ENCODE measurements at places on chromosomes 3 and 15.
A peak's percentile ranks its signal among the peaks of the same experiment; 100 is the strongest.

- no peak for DNase-seq
- H3K27me3 ChIP-seq = no peaks in the 10 kb centered on the region
Measured at GRCh38 chr3:50436114-50436674, 67.2 kb downstream of the CACNA2D2 start.

GRCh38 chr3:40358454-40358853 lies 28.5 kb upstream of the ENTPD3 start:
- no peak for DNase-seq
- no peak overlapping the region for H3K27ac ChIP-seq
- no peaks in the 10 kb centered on the region for H3K27me3 ChIP-seq
- H3K4me1 ChIP-seq = no peaks in the 10 kb centered on the region
- H3K36me3 ChIP-seq = no peaks in the 10 kb centered on the region

DNA sequence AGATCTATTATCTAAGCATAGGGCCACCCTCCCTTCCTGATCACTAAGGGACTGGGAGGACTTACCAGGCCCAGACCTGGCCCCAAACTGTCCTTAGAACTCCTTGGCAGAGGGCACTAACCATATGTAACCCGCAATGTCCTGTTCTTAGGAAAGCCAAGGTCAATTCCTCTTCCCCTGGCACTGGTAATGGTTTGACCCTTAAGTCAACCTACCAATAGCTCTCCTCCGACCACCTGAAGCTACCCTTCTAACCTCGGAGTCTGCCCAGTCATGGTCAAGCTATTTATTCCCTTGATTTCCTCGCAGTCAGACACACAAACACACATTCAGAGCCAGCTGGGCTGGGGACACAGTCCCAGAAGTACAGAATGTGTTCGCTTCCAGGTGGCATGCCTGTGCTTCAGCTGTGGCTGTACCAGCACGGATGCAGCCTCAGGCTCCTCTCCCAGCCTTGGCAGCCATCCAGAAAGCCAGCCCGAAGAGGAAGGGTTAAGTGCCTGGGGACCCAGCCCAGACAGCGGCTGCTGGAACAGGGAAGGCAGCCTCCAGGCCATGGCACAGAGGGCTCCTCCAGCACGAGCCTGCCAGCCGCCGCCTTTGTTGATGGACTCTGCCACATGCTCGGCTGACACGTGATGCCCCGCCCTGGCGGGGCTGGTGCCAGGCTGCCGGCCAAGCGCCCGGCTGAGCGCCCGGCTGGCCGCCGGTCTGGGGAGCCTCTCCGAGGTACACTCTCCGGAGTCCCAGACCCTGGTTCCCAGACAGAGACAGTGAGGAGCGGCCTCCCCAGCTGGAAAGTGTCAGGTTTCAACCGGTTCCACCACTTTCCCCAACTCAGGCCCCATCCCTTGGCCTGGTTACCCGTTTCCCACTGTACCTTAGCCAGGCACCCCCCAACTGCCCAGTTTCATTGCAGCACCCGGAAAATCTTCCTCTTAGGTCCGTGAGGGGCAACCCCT lies 5.5 kb downstream of the BMF start:
- no peaks in the 10 kb centered on the region for H3K27me3 ChIP-seq
- peaks cover 63% of the 10 kb centered on the region for H3K4me1 ChIP-seq
- H3K36me3 ChIP-seq = peaks cover 62% of the 10 kb centered on the region
- no peak overlapping the region for H3K4me3 ChIP-seq
- peak overlapping the region; percentile 19 for H3K27ac ChIP-seq

GRCh38 chr3:185280572-185281365 lies 26.9 kb upstream of the EHHADH start:
- no peaks in the 10 kb centered on the region for H3K36me3 ChIP-seq
- DNase-seq = no peak
- H3K27ac ChIP-seq = no peak overlapping the region
- H3K4me1 ChIP-seq = peaks cover 12% of the 10 kb centered on the region

GRCh38 chr3:121642601-121643314 lies 17.9 kb downstream of the HCLS1 start:
- no peak for DNase-seq
- H3K36me3 ChIP-seq = peaks cover 52% of the 10 kb centered on the region
- H3K4me3 ChIP-seq = no peak overlapping the region
- no peaks in the 10 kb centered on the region for H3K4me1 ChIP-seq
- no peak overlapping the region for H3K27ac ChIP-seq

GRCh38 chr3:28053759-28054158 lies 187.7 kb upstream of the CMC1 start:
- no peak for DNase-seq
- no peaks in the 10 kb centered on the region for H3K36me3 ChIP-seq
- H3K27me3 ChIP-seq = no peaks in the 10 kb centered on the region
- H3K4me1 ChIP-seq = no peaks in the 10 kb centered on the region

GRCh38 chr3:149844091-149844490 lies 31.1 kb downstream of the RNF13 start:
- H3K4me1 ChIP-seq = no peaks in the 10 kb centered on the region
- no peaks in the 10 kb centered on the region for H3K27me3 ChIP-seq
- H3K36me3 ChIP-seq = peaks cover 16% of the 10 kb centered on the region
- no peak for DNase-seq
- no peak overlapping the region for H3K27ac ChIP-seq
- H3K4me3 ChIP-seq = no peak overlapping the region

GRCh38 chr3:78565712-78566111 lies 1202.1 kb downstream of the ROBO1 start:
- no peaks in the 10 kb centered on the region for H3K4me1 ChIP-seq
- H3K36me3 ChIP-seq = no peaks in the 10 kb centered on the region
- no peak overlapping the region for H3K27ac ChIP-seq
- H3K4me3 ChIP-seq = no peak overlapping the region
- H3K27me3 ChIP-seq = no peaks in the 10 kb centered on the region

- H3K36me3 ChIP-seq = no peaks in the 10 kb centered on the region
- no peak for DNase-seq
- no peaks in the 10 kb centered on the region for H3K27me3 ChIP-seq
- no peak overlapping the region for H3K4me3 ChIP-seq
- H3K27ac ChIP-seq = no peak overlapping the region
Measured at GRCh38 chr15:70385052-70385451, 287.3 kb upstream of the TLE3 start.

- peak overlapping the region; percentile 47 for H3K4me3 ChIP-seq
- no peaks in the 10 kb centered on the region for H3K27me3 ChIP-seq
- peaks cover 12% of the 10 kb centered on the region for H3K36me3 ChIP-seq
- no peak overlapping the region for H3K27ac ChIP-seq
- DNase-seq = no peak
Measured at GRCh38 chr3:197028728-197029510, 698 bp downstream of the MELTF start.

- no peak for DNase-seq
- no peak overlapping the region for H3K27ac ChIP-seq
- no peaks in the 10 kb centered on the region for H3K27me3 ChIP-seq
- H3K4me1 ChIP-seq = no peaks in the 10 kb centered on the region
Measured at GRCh38 chr3:47370887-47371697, 9.7 kb upstream of the PTPN23 start.

DNA sequence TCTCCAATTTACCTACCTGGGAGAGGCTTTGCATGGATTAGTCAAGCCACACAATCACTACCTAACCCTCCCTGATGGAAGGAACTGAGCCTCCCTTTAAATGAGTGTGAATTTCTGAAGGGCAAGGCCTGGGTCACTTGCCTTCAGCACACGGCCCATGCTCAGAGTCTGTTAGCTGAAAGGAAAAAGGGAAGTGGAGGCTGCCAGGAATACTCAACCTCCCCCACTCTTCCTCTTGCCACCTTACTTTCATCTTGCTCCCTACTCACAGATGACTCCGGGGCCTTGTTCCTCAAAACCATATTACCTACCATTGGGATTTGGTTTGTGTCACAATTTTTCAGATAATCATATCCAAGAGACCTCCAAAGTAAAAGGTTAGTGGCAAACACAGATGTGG lies 220.0 kb downstream of the ABHD5 start:
- H3K36me3 ChIP-seq = no peaks in the 10 kb centered on the region
- H3K4me1 ChIP-seq = no peaks in the 10 kb centered on the region
- no peaks in the 10 kb centered on the region for H3K27me3 ChIP-seq
- H3K4me3 ChIP-seq = no peak overlapping the region
- H3K27ac ChIP-seq = no peak overlapping the region
- no peak for DNase-seq

DNA sequence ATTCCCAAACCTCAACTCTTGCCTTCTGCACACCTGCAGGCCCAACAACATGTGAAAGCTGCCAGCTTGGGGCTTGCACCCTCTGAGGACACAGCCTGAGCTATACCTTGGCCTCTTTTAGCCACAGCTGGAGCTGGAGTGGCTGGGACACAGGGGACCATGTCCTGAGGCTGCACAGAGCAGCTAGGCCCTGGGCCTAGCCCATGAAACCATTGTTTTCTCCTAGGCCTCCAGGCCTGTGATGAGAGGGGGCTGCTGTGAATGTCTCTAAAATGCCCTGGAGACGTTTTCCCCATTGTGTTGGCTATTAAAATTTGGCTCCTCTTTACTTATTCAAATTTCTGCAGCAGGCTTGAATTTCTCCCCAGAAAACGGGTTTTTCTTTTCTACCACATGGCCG lies 7.2 kb downstream of the ZKSCAN7 start:
- no peak for DNase-seq
- no peak overlapping the region for H3K4me3 ChIP-seq
- no peak overlapping the region for H3K27ac ChIP-seq
- H3K27me3 ChIP-seq = no peaks in the 10 kb centered on the region
- H3K36me3 ChIP-seq = peaks cover 23% of the 10 kb centered on the region

- H3K36me3 ChIP-seq = no peaks in the 10 kb centered on the region
- no peak overlapping the region for H3K4me3 ChIP-seq
- no peaks in the 10 kb centered on the region for H3K4me1 ChIP-seq
- DNase-seq = no peak
Measured at GRCh38 chr3:133137042-133137996, 99.1 kb downstream of the TMEM108 start.

DNA sequence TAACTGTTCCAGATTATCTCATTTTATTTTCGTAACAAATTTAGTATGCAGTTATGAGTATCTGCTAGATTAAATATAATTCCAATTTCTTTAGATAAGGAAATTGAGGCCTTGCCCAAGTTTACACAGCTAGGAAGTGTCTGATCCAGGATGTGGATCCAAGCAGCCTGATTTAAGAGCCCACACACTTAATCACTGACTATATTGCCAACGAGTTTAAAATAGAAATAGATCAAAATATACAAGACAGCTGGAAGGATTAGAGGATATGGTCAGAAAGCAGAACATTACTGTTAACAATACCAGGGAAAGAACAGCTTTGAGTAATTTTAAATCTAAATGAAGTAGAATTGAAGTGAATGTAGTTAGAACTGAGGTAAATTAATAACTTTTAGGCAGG lies 215.2 kb downstream of the C3orf38 start:
- no peak for DNase-seq
- no peak overlapping the region for H3K27ac ChIP-seq
- H3K27me3 ChIP-seq = no peaks in the 10 kb centered on the region
- no peaks in the 10 kb centered on the region for H3K36me3 ChIP-seq
- H3K4me3 ChIP-seq = no peak overlapping the region

- H3K27ac ChIP-seq = no peak within 1 kb of the TSS
- H3K27me3 ChIP-seq = peaks cover 28% of the 10 kb centered on the region
- no peak within 1 kb of the TSS for H3K4me3 ChIP-seq
Measured at GRCh38 chr3:14818804-14819500, at the start of gene FGD5. TSS of gene FGD5 (plus strand) at chr3:14818962. CDS start at chr3:14819072, 110 bp downstream.

DNA sequence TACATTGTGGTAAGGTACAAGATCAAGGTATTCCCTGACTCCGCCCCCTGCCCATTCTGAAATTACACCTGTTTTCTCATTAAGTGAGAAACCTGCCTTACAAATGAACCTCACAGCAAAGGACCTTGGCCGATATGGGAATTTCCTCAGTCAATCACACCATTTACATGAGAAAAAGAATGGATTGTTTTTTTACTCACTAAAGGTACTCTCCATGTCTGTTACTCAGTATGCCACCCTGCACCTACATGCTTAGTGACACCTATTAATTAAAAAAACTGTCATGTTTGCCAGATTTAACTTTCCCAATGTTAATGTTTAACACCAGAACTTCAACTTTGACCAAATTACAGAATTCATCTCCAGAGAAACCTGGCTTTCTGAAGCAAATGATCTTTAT lies 62.0 kb downstream of the ESYT3 start:
- H3K4me3 ChIP-seq = no peak overlapping the region
- H3K4me1 ChIP-seq = no peaks in the 10 kb centered on the region
- H3K27ac ChIP-seq = no peak overlapping the region
- no peak for DNase-seq
- H3K36me3 ChIP-seq = peaks cover 27% of the 10 kb centered on the region
